ENCODE measurements at places on chromosomes 7 and 10.

DNA sequence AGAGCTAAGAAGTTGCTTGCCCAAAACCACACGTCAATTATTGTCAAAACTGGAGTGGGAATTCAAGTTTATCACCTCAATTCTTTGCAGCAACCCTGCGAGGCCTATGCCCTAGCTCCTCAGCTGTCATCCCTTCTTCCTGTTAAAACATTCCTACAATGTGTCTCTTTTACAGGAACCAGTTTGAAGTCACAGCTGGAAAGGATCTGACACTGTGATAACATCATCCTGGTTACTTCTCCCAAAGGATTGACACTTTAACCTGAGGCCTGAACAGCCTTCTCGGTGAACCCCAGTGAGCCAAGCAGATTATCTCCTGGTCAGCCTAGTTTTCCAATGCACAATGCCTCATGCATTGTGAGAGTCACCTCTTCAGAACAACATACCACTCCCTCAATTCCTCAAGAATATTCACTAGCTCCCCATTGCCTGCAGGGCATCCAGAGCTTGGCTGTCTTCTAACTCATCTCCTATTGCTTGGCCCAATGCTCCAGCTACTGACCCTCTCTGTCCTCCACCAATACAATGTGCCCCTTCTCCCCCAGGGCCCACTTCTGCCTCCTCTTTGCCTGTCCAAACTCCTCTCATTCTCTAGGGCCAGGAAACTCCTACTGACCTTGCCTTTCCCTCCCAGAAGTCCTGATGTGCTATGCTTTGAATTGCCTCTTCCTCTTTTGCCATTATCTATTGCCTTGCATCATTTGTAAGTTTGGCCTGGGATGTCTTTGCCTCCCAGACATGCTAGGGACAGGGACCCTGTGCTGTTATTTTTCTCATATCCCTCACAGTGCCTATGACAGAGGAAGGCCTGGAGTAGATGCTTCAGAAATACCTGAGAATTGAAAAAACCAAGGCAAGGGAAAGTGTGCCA is 10.4 kb upstream of the DLG5 start:
- DNase-seq, result no peak

GRCh38 chr7:923108-924041 is 31.1 kb downstream of the ADAP1 start:
- DNase-seq, result no peak

DNA sequence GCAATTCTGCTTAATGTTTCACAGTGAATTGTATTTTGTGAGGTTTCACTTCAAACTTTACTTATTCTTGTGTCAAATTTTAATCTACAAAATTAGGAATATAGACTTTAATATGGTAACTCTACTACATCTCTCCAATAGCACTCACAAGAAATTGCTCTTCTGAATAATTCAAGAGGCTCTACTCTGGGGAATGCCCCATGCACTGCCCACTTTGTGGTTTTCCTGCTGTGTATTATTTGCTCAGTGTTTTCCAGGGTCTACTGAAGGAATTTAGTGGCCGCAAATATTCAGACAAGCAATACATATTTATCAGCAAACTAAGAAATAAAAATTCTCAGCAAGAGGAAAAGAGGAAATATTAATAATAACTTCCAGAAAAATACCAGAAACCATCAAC is 611.4 kb downstream of the TNS3 start:
- no peak for DNase-seq

GRCh38 chr7:156232931-156233705 is 407.5 kb upstream of the RNF32 start:
- DNase-seq, result no peak

GRCh38 chr7:80288175-80289122 is 153.8 kb downstream of the GNAI1 start:
- no peak for DNase-seq

DNA sequence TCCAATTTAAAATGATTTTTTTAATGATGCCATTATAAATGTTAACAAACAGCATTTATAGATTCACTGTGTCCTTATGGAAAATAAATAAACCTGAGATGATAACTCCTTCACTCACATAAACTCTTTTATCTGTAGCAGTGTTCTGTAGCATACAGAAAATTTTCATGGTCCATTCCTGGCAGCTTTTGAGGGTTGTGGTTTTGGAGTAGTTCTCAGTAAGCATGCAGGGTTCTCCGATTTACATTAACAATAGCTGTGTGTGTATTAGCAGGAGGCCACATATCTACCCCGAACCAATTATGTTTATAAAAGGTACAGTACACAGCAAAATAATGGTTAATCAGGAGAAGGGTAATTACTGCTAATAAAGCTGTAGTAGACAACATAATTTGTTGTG is 162.7 kb downstream of the CDCA7L start:
- DNase-seq, result no peak

GRCh38 chr10:24382979-24383663 is 174.2 kb downstream of the KIAA1217 start:
- DNase-seq, result no peak

DNA sequence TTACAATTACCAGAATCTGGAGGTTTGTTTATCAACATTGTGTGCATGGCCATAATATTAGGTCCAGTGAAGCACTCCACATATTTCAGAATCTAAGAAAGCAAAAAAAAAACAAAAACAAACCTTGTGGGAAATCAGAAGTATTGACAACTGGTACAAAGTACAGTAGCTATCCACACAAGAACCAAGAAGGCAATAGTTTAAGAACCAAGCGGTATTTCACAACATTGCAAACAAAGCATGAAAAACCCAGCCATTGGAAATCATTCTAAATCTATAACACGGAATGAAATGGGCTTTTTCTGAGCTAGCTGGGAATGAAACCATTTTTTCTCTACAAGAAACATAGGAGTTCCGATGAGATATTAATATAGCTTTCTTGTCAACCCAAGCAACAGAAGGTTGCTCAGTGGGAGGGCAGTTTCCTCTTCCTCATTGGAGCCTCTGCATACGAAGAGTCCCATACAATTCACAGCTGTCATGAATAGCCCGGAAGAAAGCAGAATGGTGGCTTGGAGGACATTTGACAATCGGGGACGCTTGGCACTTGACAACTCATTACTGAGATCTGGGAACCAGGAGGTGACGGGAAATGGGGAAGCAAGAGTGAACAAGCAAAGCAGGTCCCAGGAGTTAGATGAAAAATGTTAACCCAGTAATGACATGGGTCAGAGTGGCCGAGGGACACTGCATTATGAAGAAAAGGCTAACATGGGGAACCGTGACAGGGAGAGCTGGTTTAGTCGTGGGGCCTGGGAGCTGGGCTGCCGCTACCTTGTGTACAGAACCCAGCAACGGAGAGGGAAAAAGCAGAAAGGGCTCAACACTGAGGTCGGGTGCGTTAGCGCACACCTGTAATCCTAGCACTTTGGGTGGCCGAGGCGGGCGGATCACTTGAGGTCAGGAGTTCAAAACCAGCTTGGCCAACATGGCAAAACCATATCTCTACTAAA is 7.8 kb downstream of the PHYH start:
- no peak for DNase-seq

DNA sequence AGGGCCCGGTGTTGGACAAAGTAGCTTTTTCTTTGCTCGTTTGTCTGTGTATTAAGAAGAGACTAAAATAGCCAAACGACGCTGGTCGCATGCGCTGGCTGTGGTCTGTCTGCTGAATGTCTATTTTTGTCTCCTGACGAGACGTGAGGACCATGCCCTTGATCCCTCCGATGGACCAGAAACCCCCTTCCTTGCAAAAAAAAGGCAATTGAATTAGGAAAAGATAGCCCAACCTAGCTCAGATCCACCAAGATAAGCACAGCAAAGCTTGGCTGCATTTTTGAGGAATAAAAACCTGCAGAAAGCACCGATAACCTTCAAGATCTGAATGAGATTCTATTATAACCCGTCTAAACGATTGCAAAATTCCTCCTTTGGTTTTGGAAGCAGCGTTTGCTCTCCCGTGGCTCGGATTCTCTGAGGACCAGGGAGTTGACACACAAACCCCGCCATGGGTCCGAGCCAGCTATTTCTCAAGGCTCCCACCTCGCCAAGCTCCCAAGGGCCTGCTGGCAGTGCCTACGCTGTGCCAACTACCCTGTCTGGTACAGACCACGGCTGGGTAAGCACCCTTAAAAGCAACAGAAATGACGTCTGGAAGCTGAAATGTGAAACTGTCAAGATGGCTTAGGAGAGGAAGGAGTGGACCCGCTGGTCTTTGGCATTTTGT is 17.7 kb upstream of the TTYH3 start:
- DNase-seq, result no peak

GRCh38 chr7:106757846-106758245 is 96.9 kb upstream of the CCDC71L start:
- DNase-seq, result no peak

DNA sequence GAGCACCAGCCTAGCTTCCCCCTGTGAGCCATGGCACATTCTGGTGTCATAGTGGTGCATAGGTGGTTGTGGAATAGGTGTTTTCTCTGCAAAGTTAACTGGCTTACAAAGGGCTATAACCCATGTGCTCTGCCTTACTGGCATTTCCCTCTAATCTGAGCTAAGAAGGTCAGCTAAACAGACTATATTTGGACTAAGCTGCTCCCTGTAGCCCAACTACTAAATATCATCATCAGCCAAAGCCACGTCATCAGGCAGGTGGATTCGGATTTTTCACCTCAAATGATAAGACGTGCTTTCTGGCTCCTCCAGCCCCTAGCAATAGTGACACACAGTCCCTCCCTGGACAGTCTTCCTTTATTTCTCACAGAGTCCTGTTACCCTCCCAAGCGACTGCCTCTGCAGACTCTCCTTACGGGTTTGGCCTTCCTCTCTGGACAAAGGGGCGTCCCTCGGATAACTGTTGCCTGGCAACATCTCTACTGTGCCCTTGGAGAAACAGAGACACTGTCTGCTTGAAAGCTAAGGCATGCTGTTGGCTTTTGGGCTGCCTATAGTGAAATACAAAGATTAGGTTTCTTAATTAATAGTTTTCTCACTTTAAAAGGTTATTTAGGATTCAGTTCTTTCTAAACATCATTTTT is 9.1 kb downstream of the SLC13A4 start:
- DNase-seq, result no peak

GRCh38 chr10:13311177-13311575 is 11.3 kb upstream of the PHYH start:
- no peak for DNase-seq

DNA sequence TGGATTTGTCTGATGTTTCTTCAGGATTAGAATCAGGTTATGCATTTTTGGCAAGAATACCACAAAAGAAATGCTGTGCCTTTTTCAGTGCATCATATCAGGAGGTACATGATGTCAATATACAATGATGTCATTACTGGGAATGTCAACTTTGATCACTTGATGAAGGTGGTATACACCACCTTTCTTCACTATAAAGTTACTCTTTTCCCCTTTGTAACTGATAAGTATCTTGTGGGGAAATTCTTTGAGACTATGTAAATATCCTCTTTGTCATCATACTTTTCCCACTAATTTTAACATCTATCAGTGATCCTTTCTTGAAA is 65.9 kb upstream of the TCF7L2 start:
- no peak for DNase-seq

DNA sequence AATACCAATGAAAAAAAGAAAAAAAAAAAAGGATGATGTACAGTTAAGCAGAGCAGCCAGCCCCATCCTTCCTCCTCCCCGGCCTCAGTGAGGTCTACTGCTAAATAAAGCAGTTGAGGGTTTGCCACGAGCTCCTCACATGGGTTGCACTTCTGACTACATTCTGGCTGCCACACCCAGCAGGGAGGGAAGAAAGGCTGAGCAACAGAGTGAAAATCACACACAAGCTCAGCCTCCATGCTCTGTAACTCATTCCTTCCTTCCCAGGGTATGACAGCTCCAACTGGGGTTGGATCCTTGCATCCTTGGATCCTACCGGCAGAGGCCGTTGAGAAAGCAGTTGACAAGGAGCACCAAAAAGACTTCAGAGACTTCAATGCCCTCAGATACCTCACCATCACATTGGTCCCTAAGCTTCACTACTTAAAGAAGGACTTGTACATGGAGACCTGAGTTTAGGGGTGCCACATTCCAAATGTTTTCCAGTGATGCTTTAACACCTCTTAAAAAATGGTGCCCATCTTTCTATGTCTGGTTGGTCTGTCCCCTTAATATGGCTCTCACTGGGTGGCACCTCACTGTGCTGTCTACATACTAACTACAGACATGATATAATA is 52.9 kb upstream of the PIK3CG start:
- no peak for DNase-seq

DNA sequence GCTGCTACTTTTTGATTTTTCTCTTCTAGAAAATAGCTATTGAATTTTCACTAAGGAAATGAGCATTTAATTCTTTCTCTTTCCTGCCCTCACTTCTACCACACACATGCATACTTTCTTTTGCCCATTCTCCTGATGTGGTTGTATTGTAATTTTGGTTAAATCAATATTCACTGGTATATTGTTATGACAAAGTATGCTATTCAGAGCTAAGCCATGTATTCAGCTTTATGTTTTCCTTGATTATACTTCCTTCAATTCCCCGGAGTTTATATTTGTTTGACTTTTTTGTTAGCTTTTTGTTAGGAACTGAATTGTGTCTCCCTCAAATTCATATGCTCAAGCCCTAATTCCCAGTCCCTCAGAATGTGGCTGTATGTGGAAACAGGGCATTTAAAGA is 24.0 kb downstream of the LRRC72 start:
- no peak for DNase-seq

DNA sequence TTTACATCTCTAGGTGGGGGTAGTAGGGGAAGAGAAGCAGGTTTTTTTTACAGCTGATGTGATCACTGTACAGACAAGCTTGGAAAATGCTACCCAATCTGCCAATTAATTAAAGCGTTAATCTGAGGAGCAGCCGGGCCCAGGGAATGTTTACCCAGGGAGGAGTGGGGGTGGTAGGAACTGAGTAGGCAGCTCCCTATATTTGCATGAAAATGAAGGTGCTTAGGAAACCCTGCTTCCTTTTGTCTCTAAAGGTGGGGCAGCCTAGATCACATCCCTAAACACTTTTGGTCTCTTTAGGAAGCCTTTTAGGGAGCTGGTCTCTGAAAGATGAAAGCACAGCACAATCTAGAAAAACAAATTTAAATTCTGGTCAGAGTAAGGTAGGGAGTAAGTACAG is 53.0 kb upstream of the NFKB2 start:
- DNase-seq, result no peak

DNA sequence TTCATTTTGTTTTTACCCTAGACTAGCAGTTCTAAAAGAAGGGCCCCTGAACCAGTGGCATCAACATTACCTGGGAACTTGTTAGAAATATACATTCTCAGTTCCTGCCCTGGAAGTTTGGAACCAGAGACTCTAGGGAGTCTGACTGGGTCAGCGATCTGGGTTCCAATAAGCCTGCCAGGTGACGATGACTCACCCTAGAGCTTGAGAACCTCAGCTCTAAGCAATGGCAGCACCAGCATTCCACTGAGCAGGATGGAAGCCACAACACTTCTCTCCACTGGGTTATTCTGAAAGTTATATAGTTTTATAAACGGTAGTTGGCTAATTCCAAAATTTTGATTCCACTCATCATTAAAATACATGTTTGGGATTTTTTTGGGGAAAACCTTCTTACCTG is 97.0 kb upstream of the AMPH start:
- DNase-seq, result no peak

DNA sequence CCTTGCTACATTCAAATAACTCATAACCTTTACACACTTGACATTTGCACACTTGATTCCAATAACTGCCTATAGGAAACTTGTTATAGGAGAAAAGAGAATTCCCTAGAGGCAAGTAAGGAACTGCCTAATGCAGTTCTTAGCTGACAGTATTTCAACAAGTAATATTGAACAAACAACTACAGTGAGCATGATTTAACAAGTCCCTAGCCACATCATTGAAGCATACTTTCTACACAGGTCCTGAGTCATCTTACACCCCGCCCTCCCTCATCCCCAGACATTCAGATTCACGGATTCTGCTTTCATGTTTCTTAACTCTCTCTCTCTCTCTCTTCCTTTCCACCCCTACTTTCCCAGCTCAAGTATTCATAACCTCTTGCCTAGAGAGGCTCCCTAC is 153.5 kb downstream of the LSM5 start:
- no peak for DNase-seq
